Cardiac muscle cell (in vitro differentiated cells and primary cell): ENCODE measurements at places on chromosomes 2 and 18.
A peak's percentile ranks its signal among the peaks of the same experiment; 100 is the strongest.

GRCh38 chr2:133171393-133172004 lies 396.8 kb downstream of the NCKAP5 start:
- peak; percentile 76 for DNase-seq

- DNase-seq: no peak
Measured at GRCh38 chr2:221323513-221323912, 248.6 kb downstream of the EPHA4 start.

DNA sequence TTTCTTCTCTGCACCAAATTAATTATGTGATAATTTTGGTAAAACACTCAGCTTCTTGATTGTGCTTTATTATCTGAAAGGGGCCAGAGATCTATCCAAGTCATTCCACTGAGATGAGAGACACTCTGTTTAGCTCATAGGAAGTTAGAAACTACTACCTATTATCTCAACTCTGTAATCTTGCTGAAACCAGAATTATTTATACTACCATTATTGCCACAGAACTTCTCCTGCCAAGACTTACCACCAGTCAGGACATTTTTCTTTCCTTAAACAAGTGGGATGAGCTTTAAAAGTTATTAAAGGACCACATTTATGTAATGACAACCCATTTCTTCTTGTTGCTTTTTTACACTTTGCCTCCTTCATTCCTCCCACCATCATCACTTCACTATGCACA lies 855.6 kb upstream of the PIK3C3 start:
- no peak for DNase-seq

DNA sequence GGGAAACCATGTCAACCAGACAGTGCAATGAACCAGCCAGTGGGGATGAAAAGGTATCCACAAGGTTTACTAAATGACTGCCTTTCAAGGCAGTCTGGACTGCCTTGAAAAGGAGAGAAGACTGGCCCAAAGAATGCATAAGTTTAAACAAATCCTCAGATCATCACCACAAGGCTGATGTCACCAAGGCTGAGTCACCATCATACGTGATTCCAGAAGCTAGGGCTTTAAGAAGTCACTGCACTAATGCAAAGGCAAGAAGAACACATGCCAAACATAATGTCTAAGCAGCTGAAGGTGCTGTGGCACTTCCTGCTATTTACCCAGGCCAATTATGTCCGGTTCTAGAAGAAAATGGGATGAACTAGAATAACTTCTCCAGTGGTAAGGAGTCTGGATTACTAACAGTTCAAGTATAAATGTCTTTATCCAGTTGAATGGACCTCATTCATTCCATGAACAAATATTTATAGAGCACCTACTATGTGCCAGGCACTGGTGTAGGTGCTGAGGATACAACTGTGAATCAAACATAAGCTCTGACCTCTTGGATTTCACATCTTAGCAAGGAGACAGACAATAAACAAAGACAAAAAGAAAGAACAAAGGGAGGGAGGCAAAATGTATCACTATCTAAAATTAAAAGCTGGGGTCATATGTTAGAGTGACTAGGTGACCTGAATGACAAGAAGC lies 37.6 kb upstream of the ONECUT2 start:
- DNase-seq: no peak

DNA sequence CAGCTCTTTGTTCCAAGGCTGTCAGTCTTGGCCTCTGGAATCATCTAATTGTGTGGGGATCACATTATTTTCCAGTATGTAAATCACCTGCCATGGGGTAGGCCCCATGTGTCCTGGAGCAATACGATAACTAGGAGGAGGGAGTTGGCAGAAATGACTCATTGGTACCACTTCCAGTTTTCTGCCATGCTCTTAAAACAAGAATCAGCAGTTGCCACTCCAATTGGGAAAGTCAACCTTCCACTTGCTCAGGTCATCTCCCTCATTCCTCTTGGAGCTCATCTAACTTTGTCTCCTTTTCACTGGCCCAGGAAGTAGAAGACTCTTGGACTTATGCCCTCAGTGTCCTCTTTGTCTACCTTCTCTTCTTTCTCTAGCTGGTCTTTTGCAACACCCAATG lies 487.0 kb downstream of the SLC4A3 start:
- DNase-seq: no peak

GRCh38 chr18:10093445-10093844 lies 179.6 kb downstream of the VAPA start:
- no peak for DNase-seq

GRCh38 chr2:166115589-166115988 lies 12.2 kb downstream of the SCN1A start:
- DNase-seq: no peak

GRCh38 chr18:43777636-43778304 lies 500.5 kb upstream of the SYT4 start:
- DNase-seq: no peak

GRCh38 chr2:1407950-1408675 lies 5.2 kb upstream of the TPO start:
- DNase-seq: no peak

- no peak for DNase-seq
Measured at GRCh38 chr2:74076074-74076470, 71.6 kb downstream of the BOLA3 start.

DNA sequence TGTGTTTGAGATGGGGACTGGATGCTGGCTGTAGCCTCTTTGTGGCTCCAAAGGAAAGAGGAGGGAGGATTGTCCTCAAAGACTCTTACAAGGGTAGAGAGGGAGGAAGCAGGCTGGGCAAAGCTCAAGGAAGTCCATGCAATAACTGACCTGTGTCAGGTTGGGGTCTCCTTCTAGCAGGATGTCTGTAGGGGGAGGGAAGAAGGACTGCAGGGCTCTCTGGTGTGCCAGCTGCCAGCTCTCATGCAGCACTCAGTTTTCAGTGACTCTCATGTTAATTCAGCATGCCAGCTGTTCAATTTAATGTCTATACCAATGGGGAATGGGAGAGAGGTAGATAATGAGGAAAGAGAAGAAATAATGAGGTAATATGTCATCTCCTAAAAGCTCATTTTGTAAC lies 85.3 kb upstream of the RANBP2 start:
- no peak for DNase-seq

DNA sequence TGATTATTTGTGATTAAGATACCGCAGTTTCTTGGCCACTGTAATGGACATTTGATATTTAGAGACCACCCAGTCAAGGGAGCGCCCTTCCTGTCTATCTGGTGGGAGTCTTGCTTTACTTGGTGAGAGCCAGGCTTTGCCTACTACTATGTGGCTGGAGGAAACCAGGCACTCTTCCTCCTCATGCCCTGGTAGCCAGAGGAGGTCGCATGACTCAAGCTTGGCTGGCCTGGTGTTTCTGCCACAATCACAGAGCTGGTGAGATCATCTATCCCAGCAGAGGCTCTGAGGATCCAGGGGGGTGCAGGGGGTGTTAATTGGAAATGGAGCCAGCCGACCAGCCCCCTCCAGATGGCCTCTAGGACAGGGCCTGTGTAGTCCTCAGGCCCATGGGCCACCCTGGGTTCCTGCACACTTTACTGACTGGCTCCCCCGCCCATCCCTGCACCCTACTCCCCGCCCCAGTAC lies 46.8 kb upstream of the BIN1 start:
- no peak for DNase-seq

- DNase-seq: no peak
Measured at GRCh38 chr2:45729753-45730512, 78.5 kb downstream of the PRKCE start.

DNA sequence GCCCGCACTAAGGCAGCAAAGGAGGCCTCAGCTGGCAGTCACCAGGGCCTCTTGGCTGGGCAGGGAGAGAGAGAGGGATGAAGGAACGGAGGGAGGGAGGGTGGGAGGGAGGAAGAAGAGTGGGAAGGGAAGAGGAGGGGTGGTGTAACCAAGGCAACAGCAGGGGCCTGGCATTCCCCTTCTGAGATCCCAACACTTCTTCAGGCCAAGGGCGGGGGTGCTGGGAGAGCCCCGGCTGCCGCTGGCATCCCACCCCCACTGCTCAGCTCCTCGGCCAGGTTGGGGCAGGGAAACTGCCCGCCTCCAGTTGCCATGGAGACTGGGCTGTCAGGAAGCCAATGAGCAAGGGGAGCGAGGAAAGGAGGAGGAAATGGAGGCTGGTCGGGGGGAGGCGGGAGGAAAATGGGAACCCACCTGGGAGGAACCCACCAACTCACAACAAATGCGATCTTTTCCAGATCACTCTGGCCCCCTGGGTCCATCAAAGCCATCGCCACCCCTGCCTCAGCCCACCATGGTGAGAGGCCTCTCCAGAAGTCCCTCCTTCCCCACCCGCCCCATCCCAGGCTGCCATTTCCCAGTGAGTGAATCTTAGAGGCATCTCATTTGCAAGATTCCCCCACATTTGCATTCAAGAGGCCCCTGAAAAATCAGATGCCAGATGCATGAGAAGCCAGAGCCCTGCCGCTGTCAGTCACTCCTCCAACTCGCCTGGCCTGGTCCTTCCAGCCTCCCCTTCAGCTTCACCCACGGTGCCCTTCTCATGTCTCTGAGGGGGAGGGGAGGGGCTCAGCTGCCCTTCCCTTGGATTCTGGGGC lies 12.4 kb downstream of the SH2D6 start:
- no peak for DNase-seq

DNA sequence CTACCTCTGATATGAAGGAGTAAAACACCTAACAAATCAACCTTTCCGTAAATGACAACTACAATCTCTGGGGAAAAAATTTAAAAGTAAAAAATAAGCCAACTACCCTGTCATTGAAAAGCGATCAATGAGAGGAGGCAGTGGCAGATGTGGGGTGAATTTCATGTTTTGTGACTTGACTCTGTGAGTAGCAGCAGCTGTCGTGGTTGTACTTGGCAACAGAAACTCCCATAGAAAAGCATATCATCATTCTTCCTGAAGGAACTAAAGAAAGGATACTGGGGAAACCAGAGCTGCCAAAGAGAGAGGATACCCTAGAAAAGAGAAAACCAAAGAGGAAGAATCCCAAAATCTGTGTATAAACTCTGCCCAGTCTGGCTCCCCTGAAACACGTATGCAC lies 236.4 kb downstream of the TNS1 start:
- DNase-seq: no peak
